ENCODE measurements at places on chromosomes 11 and 22.

- DNase-seq: no peak
- no peak overlapping the region for H3K27ac ChIP-seq
- no peaks in the 10 kb centered on the region for H3K4me1 ChIP-seq
- H3K36me3 ChIP-seq: no peaks in the 10 kb centered on the region
- H3K4me3 ChIP-seq: no peak overlapping the region
- no peaks in the 10 kb centered on the region for H3K27me3 ChIP-seq
Observed at GRCh38 chr11:31478223-31478590, 31.2 kb downstream of the IMMP1L start.

- H3K27ac ChIP-seq: no peak overlapping the region
- H3K4me1 ChIP-seq: peaks cover 19% of the 10 kb centered on the region
- no peaks in the 10 kb centered on the region for H3K27me3 ChIP-seq
Observed at GRCh38 chr22:19719050-19719482, 4.3 kb upstream of the GP1BB start.

DNA sequence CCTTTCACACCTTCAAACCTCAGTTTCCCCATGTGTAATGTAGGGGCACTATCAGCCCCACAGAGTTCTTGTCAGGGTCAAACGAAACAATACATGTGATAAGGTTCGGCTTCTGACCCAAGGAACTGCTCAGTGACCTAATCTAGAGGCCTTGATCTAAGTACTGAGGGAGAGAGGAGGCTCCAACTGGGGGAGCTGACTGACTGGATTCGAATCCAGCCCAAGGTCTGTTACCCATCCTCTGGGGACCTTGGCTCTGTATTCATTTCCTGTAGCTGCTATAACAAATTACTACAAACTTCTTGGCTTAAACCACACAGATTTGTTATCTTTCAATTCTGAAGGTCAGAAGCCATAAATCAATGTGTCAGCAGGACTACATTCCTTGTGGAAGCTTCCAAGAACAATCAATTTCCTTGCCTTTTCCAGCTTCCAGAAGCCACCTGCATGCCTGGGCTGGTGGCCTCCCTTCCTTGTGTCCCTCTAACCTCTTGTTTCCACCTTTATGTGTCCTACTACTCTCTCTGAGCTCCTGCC is 10.7 kb upstream of the ANAPC15 start:
- no peaks in the 10 kb centered on the region for H3K27me3 ChIP-seq
- no peaks in the 10 kb centered on the region for H3K4me1 ChIP-seq
- no peak overlapping the region for H3K4me3 ChIP-seq
- no peak for DNase-seq

DNA sequence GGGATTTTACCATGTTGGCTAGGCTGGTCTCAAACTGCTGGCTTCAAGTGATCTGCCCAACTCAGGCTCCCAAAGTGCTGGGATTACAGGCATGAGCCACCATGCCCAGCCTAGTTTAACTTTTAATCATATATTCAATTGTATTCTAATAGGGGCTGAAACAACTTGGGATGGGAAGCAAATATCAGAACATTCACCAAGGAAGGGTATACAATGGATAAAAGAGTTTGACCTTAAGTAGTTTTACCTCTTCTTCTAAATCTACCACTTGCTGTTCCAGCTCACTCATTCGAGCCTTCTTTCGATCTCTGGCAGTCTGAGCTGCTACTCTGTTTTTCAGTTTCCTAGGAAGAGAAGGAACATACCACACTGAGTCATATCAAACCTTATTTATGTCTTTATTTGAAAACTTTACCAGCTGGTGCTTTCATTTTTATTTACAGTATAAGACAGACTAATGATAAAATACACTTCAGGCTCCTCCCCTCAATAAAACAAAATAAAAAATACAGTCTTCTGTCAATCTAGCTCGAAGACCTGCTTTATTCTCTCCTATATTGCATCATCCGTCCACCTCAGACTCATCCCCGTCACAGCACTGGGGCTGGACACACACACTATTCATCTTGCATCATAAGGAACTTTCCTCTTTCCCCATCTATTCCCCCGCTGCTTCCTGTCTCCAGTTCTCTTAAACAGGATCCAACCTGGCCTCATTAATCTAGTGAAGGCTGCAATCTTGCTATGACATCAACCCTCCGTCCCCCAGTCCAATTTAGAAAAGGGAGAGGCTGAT is 1.4 kb downstream of the XBP1 start:
- peaks cover 17% of the 10 kb centered on the region for H3K4me1 ChIP-seq
- H3K27ac ChIP-seq: peak overlapping the region; percentile 99
- H3K4me3 ChIP-seq: peak overlapping the region; percentile 99
- peaks cover 8% of the 10 kb centered on the region for H3K36me3 ChIP-seq
- no peaks in the 10 kb centered on the region for H3K27me3 ChIP-seq
- DNase-seq: no peak

DNA sequence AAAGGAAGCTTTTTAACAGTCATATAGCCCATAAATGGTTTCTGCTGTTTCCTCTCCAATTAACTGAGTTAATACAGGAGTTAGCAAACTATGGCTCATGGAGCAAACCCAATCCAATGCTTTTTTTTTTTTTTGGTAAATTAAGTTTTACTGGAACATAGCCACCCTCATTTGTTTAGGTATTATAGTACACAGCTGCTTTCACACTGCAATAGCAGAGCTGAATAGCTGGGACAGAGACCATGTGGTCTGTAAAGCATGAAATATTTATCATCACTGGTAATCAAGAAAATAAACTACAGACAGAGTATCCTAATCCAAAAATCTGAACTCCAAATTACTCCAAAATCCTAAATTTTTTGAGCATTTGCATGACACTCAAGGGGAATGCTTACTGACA is 53.7 kb downstream of the RDX start:
- peaks cover 13% of the 10 kb centered on the region for H3K36me3 ChIP-seq
- H3K27me3 ChIP-seq: no peaks in the 10 kb centered on the region
- no peaks in the 10 kb centered on the region for H3K4me1 ChIP-seq
- no peak for DNase-seq
- H3K27ac ChIP-seq: no peak overlapping the region

DNA sequence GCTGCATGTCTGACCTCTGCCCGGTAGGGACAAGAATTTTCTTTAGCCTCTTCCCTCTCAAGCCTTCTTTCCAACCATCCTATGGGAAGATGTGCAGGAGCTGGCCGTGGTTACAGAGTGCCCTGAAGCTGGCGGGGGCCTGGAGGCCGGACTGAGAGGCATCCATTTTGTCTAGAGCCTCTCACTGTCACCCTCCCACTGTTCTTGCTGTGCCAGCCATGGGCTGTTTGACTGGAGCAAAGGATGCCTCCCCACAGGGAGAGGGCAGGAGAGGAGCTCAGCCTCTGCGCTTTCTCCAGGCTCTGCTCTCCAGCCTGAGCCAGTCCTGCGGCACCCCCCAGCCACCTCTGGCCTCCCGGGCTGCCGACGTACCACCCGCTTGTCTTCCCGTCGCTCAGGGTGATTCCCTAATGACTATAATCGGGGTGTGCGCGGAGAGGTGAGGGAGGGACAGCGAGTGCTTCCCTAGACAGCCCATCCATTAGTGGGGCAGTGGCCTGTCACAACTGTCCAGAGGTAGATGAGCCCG is 123.8 kb downstream of the NECTIN1 start:
- H3K4me3 ChIP-seq: no peak overlapping the region
- H3K27me3 ChIP-seq: peaks cover 7% of the 10 kb centered on the region
- no peaks in the 10 kb centered on the region for H3K36me3 ChIP-seq
- no peak overlapping the region for H3K27ac ChIP-seq
- no peak for DNase-seq

DNA sequence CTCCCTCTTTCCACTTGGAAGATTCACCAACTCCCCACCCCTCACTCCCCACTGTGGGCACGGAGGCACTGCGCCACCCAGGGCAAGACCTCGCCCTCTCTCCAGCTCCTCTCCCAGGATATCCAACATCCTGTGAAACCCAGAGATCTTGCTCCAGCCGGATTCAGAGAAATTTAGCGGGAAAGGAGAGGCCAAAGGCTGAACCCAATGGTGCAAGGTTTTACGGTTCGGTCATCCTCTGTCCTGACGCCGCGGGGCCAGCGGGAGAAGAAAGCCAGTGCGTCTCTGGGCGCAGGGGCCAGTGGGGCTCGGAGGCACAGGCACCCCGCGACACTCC is 397 bp upstream of the CD44 start:
- peak overlapping the region; percentile 57 for H3K4me3 ChIP-seq
- peaks cover 14% of the 10 kb centered on the region for H3K4me1 ChIP-seq
- DNase-seq: no peak
- peak overlapping the region; percentile 78 for H3K27ac ChIP-seq
- H3K36me3 ChIP-seq: no peaks in the 10 kb centered on the region

GRCh38 chr11:130694488-130695045 is 221.7 kb downstream of the SNX19 start:
- no peak overlapping the region for H3K27ac ChIP-seq
- no peaks in the 10 kb centered on the region for H3K27me3 ChIP-seq
- H3K4me3 ChIP-seq: no peak overlapping the region

GRCh38 chr11:1442163-1442562 is 44.4 kb downstream of the MOB2 start:
- no peak overlapping the region for H3K4me3 ChIP-seq
- no peaks in the 10 kb centered on the region for H3K36me3 ChIP-seq
- H3K27ac ChIP-seq: no peak overlapping the region
- no peak for DNase-seq
- H3K4me1 ChIP-seq: no peaks in the 10 kb centered on the region

GRCh38 chr11:12624595-12624994 is 49.6 kb upstream of the TEAD1 start:
- no peak for DNase-seq
- H3K4me1 ChIP-seq: no peaks in the 10 kb centered on the region
- H3K27ac ChIP-seq: no peak overlapping the region
- H3K27me3 ChIP-seq: no peaks in the 10 kb centered on the region

DNA sequence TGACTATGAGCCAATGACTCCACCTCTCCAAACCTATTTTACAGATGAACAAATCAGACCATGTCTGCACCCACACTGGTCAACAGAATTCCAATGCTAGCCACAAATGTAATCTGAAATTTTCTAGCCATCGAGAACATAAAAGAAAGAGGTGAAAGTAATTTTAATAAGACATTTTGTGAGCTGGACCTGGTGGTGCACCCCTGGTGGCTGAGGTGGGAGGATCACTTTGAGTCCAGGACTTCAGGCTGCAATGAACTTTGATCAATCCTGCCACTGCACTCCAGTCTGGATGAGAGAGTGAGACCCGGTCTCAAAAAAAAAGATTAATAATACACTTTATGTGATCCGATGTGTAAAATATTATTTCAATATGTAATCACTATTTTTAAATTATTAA is 9.4 kb upstream of the RNF185 start:
- H3K36me3 ChIP-seq: no peaks in the 10 kb centered on the region
- no peaks in the 10 kb centered on the region for H3K27me3 ChIP-seq
- no peaks in the 10 kb centered on the region for H3K4me1 ChIP-seq
- no peak overlapping the region for H3K27ac ChIP-seq
- H3K4me3 ChIP-seq: no peak overlapping the region

DNA sequence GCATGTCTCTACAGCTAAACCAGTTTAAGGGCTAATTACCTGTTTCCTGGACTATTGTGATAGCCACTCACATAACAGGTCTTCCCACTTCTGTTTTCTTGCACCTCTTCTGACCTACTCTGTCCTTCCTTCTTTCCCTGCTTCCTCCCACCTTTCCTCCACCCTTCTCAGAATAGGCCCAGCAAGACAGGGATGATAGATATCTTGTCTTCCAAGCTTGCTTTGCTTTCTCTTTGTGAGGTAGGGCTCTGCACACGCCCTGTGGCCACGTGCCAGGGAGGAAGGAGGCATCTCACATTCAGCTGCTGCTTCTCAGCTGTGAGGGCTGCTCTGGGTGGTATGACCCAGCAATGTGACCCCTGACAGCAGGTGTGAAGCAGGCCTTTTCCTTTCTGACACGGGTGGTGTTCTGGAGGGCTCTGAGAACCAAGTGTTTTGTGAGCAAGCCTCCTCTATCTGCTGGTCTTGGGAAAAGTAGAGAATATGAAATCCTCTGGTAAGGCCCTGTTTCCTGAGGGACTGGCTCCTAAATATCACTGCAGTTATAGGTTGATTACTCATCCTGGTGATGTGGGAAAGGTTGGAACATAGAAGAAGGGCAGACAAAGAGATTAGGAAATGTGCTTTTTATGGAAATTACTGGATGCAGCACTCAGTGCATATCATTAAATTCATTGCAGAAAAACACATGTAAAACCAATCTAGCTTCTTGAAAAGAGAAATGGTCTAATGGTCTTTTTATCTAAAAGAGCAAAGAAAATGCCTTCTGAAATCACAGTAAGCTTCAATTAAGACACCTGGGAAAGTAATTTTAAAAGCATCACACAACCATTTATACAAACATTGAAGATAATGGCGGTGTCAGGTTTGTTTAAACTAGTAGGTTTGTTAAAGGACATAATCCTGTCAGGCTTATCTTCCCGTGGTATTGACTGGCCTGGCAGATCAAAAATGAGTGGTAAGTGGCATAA is 8.5 kb downstream of the AMOTL1 start:
- H3K27me3 ChIP-seq: no peaks in the 10 kb centered on the region
- no peak overlapping the region for H3K4me3 ChIP-seq
- H3K36me3 ChIP-seq: no peaks in the 10 kb centered on the region
- H3K27ac ChIP-seq: no peak overlapping the region
- no peaks in the 10 kb centered on the region for H3K4me1 ChIP-seq
- DNase-seq: no peak

DNA sequence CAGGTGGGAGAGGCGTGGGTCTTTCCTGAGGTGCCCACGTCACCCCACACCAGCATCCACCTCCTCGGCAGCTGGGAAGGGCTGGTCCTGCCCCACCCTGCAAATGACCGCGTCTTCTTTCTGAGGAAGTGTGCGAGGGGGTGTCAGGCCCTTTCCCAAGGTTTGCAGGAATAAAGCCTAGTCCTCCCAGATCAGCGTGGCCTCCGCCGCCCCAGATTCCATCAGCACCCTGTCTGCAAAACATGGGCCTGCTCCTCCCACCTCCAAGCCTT is 14.4 kb upstream of the SLC39A13 start:
- no peaks in the 10 kb centered on the region for H3K36me3 ChIP-seq
- no peak for DNase-seq
- H3K4me3 ChIP-seq: no peak overlapping the region
- H3K27me3 ChIP-seq: no peaks in the 10 kb centered on the region

- no peaks in the 10 kb centered on the region for H3K36me3 ChIP-seq
- H3K27ac ChIP-seq: peak overlapping the region; percentile 81
- peaks cover 7% of the 10 kb centered on the region for H3K4me1 ChIP-seq
- no peak for DNase-seq
Observed at GRCh38 chr11:120340529-120340928, 4.3 kb downstream of the ARHGEF12 start.

DNA sequence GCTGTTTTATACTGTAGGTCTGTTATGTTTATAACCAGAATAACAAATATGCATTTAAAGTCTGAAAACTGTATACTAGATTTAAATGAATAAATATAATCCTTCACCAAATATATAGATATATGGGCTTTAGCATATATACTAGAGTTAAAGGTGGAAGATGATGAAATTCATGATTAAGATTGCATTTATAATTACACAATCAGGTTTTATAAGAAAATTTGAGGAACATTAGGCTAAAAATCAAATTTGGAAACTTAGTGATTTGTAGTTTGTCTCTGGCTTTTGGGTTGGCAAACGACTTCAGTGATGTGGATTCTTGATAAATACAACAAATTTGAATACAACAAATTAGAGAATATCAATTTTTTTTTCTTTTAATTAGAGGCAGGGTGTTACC is 10.0 kb downstream of the BCL2L13 start:
- no peaks in the 10 kb centered on the region for H3K36me3 ChIP-seq
- no peaks in the 10 kb centered on the region for H3K27me3 ChIP-seq
- DNase-seq: no peak
- no peak overlapping the region for H3K4me3 ChIP-seq

- H3K27me3 ChIP-seq: peaks cover 5% of the 10 kb centered on the region
- no peak overlapping the region for H3K27ac ChIP-seq
- no peaks in the 10 kb centered on the region for H3K36me3 ChIP-seq
- no peak for DNase-seq
- H3K4me1 ChIP-seq: no peaks in the 10 kb centered on the region
- H3K4me3 ChIP-seq: no peak overlapping the region
Observed at GRCh38 chr22:38938925-38939324, 18.5 kb upstream of the APOBEC3A start.

Data from liver (tissue), 10 donors.